ENCODE measurements at places on chromosomes 1 and 21. TPM values are rescaled to one million over a fixed set of nuclear protein-coding genes. Genes with fewer than 3 reads are reported as not detected.

Gene KIF21B
- polyA plus RNA-seq, result 102 TPM

Gene H3-3A
- polyA plus RNA-seq, result 779 TPM

Gene IL23R
- polyA plus RNA-seq, result 0.06 TPM

Gene C4BPB
- 0.13 TPM for polyA plus RNA-seq

Gene TNFRSF25
- polyA plus RNA-seq, result 26.1 TPM

Gene LRRC40
- 46.8 TPM for polyA plus RNA-seq

Gene PRRX1
- 11.3 TPM for polyA plus RNA-seq

Gene HSF2BP
- polyA plus RNA-seq, result 1.3 TPM

Gene NMNAT2
- polyA plus RNA-seq, result 55.6 TPM

Gene KLF17
- polyA plus RNA-seq, result 0.22 TPM

Gene ZFYVE9
- polyA plus RNA-seq, result 45.6 TPM

Gene INKA2
- polyA plus RNA-seq, result 25.9 TPM

Gene STUM
- polyA plus RNA-seq, result 21.1 TPM

Gene LRRN2
- polyA plus RNA-seq, result 53.1 TPM

Gene SLC44A3
- polyA plus RNA-seq, result 8.2 TPM

Gene DAB1
- polyA plus RNA-seq, result 19.7 TPM

Gene KCND3
- polyA plus RNA-seq, result 26.2 TPM

Gene EBNA1BP2
- polyA plus RNA-seq, result 68.0 TPM
